Left lung (tissue), 14 donors: ENCODE measurements at places on chromosomes 6 and 20. TPM values are rescaled to one million over a fixed set of nuclear protein-coding genes. Genes with fewer than 3 reads are reported as not detected.

GRCh38 chr6:22473991-22474682 is 95.2 kb upstream of the HDGFL1 start:
- DNase-seq: no peak
- H3K27me3 ChIP-seq: no peaks in the 10 kb centered on the region
- no peaks in the 10 kb centered on the region for H3K36me3 ChIP-seq
- H3K4me1 ChIP-seq: peaks cover 17% of the 10 kb centered on the region
- H3K4me3 ChIP-seq: no peak overlapping the region

- DNase-seq: no peak
- no peak overlapping the region for H3K27ac ChIP-seq
- H3K4me3 ChIP-seq: no peak overlapping the region
- H3K4me1 ChIP-seq: no peaks in the 10 kb centered on the region
- no peaks in the 10 kb centered on the region for H3K36me3 ChIP-seq
Observed at GRCh38 chr20:24185791-24186190, 197.2 kb upstream of the GGTLC1 start.

Gene NOX3
- not detected for total RNA-seq

DNA sequence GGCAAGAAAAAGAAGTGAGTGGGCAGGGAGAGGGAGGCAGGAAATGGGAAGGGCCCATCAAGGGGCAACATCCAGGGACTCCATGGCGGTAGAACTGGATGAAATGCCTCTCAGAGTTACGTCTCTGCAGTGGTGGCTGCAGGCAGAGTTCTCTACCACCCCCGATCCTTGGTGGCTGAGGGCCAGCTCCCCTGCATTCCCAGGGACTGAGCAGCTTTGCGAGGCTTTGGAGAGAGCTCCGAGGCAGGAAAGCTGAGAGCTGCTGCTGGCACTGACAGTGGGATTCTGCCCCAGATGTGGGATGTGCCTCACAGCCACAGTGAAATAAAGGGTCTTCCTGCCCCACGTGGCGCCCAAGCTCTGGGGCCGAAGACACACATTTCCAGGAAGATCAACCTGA is 236.6 kb downstream of the SLC24A3 start:
- no peaks in the 10 kb centered on the region for H3K4me1 ChIP-seq
- no peak overlapping the region for H3K4me3 ChIP-seq
- H3K27me3 ChIP-seq: no peaks in the 10 kb centered on the region
- no peaks in the 10 kb centered on the region for H3K36me3 ChIP-seq
- DNase-seq: no peak
- no peak overlapping the region for H3K27ac ChIP-seq

Gene ACSS1
- total RNA-seq: 26.6 TPM

Gene FOXQ1
- total RNA-seq: 12.1 TPM

DNA sequence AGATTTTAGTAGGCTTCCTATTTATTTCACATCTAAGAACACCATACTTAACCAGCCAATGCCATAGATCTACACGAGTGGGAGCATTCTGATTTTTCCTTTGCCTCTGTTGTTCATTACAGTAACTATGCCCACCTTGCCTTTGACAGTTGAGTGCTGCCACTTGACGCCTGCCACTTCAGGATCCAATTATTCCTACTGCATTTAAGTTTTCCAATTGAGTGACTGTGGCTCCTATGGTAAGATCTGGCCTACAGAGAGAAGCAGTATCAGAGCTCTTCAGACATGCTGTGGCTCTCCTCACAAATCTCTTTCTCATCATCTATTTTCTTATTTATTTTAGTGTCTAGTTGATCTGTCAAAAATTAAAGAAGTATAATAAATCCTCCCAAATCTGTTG is 403.0 kb upstream of the SPTLC3 start:
- no peak overlapping the region for H3K4me3 ChIP-seq
- H3K4me1 ChIP-seq: no peaks in the 10 kb centered on the region
- H3K27me3 ChIP-seq: no peaks in the 10 kb centered on the region
- no peak overlapping the region for H3K27ac ChIP-seq
- no peak for DNase-seq
